ENCODE measurements at places on chromosomes 2 and 18. TPM values are rescaled to one million over a fixed set of nuclear protein-coding genes. Genes with fewer than 3 reads are reported as not detected.
A peak's percentile ranks its signal among the peaks of the same experiment; 100 is the strongest.

The EFR3B gene
- total RNA-seq: 0.05 TPM

The FKBP7 gene
- 1.3 TPM for total RNA-seq

GRCh38 chr2:187525163-187525900 lies 28.9 kb downstream of the TFPI start:
- no peak for DNase-seq

- no peak for DNase-seq
Observed at GRCh38 chr2:8413589-8414135, 268.2 kb upstream of the ID2 start.

GRCh38 chr2:162030363-162031190 lies 43.4 kb downstream of the DPP4 start:
- DNase-seq: no peak

DNA sequence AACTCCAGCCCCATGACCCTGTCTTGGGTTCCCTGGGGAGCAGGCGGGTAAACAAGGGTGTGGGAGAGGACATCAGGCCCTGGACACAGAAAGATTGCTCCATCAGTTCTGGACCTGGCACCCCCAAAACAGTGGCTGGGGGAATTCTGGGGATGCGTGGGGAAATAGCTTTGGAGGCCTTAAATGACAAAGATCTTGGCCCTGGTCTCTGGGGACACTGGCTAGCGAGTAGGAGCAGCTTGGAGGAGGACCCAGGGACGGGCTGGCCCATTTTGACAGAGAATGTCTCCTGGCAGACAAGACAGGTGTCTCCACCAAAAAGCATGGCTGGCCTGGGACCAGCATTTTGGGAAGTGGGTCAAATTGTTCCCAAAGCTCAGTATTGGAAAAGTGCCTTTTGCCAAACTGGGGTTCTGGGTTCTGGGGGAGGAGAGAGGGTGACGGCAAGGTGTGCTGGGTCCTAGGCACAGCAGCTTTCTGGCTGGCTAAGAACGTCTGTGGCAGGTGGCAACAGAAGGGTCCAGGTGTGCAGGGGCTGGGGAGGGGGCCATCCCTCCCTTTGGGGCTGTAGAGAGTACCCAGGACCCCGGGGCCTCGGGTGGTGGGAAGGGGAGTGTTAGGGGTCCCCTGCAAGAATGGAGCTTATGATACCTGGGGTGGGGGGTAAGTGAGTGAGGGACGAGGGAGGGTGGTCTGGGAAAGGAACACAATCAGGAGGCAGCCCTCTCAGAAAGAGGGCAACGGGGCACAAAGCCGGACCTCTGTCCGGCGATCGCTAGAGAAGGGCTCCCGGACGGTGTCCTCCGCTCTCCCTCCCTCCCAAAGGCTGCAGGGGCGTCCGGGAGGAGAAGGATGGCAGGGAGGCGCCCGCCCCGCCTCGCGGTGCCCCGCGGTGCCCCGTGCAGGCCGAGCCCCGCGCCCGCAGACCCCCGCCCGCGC lies 556 bp downstream of the CYRIA start:
- peak; percentile 13 for DNase-seq

Measured in natural killer cell (primary cell).